Activated CD4-positive, alpha-beta T cell treated with anti-CD3 and anti-CD28 coated beads, Interleukin-2, amount 50 U/mL, for 24 hours (primary cell): ENCODE measurements at places on chromosomes 4 and X.

- no peak for DNase-seq
These were observed 77.9 kb upstream of the STK26 start for GRCh38 chrX:131944936-131945902.

- no peak for DNase-seq
These were observed 159.2 kb upstream of the SFRP2 start for GRCh38 chr4:153948041-153948440.

GRCh38 chr4:25702848-25703247 lies 47.2 kb downstream of the SLC34A2 start:
- DNase-seq: no peak

DNA sequence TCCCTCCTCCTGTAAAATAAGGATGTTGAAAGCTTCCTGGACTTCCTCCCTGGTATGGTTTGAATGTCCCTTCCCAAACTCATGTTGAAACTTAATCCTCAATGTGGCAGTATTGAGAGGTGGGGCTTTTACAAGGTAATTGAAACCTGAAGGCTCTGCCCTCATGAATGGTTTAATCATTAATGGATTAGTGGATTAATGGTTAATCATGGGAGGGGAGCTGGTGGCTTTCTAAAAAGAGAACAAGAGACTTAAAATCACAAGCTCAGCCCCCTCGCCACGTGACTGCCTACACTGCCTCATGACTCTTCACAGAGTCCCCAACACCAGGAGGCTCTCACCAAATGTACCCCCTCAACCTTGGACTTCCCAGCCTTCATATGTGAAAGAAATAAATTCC lies 124.6 kb upstream of the ANXA3 start:
- DNase-seq: no peak

- no peak for DNase-seq
These were observed 1.9 kb upstream of the DCK start for GRCh38 chr4:70991596-70991995.

DNA sequence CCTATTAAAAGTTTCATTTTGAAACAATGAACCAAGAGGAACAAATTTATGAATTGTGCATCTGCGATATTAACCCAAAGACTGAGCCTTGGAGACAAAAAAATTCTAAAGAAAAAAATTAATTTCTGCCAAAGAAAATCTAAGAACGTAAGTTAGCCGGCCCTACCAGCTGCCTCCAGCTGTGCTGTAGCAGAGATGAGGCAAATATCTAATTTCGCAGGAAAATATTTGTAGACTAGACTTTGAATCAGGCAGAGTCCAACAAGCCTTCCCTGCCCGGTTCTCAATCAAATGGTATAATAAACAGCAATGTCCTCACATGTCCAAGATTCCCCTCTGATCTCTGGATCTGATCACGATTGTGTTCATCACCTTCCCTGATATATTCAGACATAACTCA lies 21.2 kb upstream of the SMIM20 start:
- no peak for DNase-seq

DNA sequence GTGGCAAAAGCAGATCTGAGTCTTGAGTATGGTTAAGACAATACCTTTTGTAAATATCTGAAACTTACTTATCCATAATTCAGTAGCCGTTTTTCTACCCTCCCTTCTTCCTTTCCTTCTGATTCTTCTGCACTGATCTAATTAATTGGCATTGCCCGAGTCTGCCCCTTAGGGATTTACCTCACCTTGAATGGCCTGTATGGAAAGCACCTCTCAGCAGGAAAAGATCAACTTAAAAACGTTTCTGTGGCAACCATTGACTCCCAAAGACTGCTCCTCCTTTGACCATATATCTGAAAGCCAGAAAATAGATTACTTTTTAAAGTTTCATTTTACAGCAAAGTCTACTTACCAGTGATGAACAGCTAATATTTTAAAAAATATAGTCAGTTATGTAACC lies 496.5 kb upstream of the LCORL start:
- DNase-seq: no peak

- no peak for DNase-seq
These were observed 279.7 kb upstream of the SLC7A11 start for GRCh38 chr4:138521809-138522208.

DNA sequence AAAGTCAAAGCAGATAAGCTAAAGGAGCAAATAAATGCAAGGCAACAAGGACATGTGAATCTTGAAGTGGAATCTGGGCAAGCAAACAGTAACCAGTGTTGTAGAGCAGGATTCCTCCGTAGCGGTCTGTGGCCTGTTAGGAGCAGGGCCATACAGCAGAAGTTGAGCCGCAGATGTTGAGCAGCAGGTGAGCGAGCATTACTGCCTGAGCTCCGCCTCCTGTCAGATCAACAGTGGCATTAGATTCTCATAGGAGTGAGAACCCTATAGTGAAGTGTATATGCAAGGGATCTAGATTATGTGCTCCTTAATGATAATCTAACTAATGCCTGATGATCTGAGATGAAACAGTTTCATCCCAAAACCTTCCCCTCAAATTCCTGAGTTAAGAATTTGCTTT lies 550.7 kb downstream of the ADGRL3 start:
- no peak for DNase-seq

- DNase-seq: no peak
These were observed 228.9 kb upstream of the GRID2 start for GRCh38 chr4:92074839-92075238.

DNA sequence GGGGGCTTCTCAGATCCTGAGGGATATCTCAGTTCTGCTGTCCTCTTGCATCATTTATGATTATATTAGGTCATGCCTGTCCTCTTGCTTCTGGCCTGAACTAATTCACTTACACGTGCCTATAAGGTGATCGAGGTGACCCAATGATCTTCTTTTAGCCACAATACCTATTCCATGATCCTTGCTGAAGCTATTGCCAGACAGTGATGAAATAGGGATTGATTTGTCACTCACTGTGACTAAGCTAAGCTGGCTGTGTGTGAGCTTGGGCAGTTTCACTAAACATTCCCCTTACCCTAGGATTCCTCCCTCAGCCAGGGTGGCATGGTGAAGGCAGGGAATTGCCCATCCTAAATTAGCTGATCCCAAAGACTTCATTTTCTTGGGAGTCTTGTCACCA lies 19.0 kb downstream of the HADH start:
- no peak for DNase-seq

- DNase-seq: no peak
These were observed 93.3 kb downstream of the NAA11 start for GRCh38 chr4:79232540-79232939.

DNA sequence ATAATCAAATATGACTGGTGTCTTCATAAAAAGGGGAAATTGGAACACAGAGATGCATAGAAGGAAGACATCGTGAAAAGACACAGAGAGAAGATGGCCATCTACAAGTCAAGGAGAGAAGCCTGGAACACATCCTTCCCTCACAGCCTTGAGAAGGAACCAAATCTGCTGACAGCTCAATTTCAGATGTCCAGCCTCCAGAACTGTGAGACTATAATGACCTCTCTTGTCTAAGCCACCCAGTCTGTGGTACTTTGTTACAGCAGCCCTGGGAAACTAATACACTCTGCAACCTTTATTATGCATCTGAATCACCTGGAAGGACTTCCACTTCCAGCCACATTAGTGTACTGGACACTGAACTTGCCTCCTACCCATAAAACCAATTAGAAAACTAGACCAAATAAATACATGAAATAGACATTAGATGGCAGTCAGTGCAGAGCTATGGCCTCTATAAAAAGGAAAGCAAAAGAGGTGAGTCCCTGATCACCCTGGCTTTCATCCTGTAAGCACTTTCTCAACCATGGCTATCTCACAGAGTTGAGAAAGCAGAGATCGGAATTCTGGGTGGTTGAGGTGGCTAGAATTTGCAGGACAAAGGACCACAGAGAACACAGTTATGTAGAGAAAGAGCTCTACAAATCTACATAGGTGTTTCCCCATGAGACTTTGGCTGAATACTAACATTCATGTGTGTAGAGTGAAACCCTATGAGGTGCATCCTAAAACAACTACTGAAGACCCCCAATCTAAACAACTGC lies 25.7 kb downstream of the GAB3 start:
- no peak for DNase-seq

DNA sequence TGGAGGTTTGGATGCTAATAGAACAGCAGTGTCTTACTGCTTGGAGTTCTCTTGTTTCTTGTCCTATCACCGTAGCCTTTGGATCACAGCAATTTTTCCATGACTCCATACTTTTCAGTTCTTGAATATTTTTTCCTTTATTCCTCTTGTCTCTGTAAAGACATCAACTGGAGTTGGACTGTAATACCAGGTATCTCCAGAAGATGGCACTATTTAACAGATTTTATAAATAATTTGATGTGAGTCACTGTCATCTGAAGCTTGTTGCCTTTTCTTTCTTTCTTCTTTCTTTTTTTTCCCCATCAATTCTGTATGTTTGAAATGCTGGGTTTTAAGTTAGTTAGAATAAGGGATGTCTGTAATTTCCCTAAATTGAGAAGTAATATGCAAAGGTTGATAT lies 24.1 kb downstream of the HPRT1 start:
- DNase-seq: no peak

- no peak for DNase-seq
These were observed 105.0 kb downstream of the RAB28 start for GRCh38 chr4:13378973-13379759.

DNA sequence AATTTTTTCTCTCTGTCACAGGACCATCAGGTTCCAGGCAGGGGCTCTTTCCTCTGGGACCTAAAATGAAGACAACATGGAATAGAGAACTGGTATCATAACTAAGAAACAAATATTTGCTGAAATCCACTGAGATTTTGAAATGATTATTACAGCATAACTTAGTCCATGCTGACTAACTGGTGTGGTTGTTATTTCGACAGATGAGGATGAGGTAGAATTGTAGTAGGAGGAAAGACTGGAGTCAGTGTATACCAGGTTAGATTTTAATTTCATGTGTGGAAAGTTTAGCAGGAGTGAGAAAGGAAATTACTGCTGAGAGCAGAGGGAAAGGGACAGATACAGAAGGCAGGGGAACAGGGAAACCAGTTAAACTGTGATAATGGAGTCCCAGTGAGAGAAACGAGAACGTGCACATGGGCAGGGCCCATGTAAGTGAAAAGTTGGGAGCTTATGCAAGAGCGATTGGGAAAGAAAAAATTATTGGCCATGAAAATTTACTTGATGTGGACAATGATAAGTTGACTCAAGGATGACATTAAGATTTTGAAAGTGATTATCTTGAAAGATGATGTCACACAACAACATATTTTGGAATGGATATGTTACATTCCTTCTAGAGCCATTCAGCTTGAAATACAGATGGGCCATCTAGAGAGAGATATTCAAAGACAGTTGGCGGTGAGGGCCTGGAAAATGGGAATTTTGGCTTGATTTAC lies 98.7 kb upstream of the DDIT4L start:
- no peak for DNase-seq

GRCh38 chrX:73561801-73562200 lies 1.2 kb upstream of the CHIC1 start:
- DNase-seq: no peak

DNA sequence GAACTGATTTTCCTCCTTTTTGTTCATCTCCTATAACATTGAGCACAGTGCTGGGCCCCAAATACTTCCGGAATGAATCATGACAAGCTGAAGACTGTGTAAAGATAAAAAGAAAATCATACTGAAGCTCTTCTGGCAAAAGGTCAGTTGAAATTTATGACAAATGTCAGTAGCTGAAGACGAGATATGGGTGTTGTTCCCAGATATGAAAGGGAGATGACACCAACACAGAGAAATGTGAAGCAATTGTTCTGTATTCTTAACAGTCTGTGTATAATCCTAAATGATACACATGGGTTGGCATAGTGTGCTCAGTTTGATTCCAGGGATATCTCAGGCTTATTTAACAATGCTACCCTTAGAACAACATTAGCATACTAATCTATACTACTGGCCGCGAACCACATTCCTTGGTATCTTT lies 170.5 kb upstream of the PITX2 start:
- DNase-seq: no peak

- no peak for DNase-seq
These were observed 30.2 kb downstream of the GPRIN3 start for GRCh38 chr4:89277412-89277811.

GRCh38 chr4:178414042-178414441 lies 971.8 kb upstream of the AGA start:
- DNase-seq: no peak

- no peak for DNase-seq
These were observed 83.1 kb upstream of the ARSJ start for GRCh38 chr4:114062499-114062898.

DNA sequence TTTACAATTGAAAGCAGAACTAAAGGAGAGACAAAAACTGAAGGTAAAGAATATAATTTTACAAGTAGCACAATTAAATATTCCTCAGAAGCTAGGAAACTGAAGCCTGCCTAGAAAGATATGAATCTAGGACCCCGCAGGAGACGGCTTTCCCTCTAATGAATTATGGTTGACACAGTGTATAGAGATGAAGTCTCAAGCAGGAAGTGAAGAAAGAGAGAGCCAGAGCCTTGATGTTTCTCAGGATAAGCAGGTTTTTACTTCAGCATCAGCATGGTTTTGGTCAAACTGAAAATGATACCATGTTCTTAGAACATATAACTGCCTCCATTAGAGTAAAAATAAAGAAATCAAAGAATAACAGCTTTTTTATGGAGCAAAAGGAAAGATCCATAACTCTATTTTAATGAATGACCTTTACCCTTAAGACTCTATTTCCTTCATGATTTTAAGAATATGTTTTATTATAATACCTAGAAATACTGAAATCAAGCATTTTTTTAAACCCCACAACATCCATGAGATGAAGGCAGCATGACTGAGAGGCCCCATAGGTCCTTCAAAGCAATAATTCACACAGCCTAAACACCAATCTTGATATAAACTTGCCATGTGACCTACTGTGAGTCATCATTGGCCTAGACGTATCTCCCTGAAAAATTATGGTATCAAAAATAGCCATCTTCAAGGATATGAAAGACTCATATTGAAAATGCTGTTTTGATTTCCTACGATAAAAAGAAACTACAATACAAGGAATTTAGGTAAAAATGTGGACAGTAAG lies 193.4 kb downstream of the PRDM5 start:
- no peak for DNase-seq

DNA sequence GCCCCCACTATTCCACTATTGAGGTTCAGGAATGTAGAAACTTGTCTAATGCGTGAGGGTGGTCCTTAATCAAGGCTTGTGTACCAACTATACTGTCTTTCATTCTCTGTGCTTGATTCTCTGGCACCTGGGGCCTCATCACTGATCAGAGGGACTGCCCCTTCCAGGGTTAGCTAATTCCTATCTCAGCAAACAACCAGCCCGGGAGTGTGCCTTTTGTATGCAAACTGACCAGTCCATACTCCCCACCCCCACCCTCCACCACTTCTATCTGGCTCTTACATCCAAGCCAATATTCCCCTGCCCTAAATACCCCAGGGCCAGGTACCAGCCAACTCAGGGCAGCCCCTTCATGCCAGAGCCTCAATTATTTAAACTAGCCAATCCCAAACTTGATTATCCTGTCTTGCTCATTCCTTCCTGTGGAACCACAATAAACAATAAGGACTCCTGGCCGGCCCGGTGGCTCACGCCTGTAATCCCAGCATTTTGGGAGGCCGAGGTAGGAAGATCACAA lies 59.3 kb downstream of the FTHL17 start:
- no peak for DNase-seq

GRCh38 chrX:78327370-78328086 lies at the start of gene CYSLTR1:
CYSLTR1 (minus strand) TSS chrX:78327611; CDS start chrX:78273746, 53,865 bp downstream.
- DNase-seq: no peak

- no peak for DNase-seq
These were observed 75.7 kb downstream of the AGTR2 start for GRCh38 chrX:116246261-116246660.

- DNase-seq: no peak
These were observed 97.6 kb downstream of the PRDM5 start for GRCh38 chr4:120824946-120825345.
